Motor neuron (in vitro differentiated cells): ENCODE measurements at places on chromosomes 5 and 9. TPM values are rescaled to one million over a fixed set of nuclear protein-coding genes. Genes with fewer than 3 reads are reported as not detected.

Gene GPR151
- total RNA-seq, result 6.4 and 14.1 TPM in 2 replicates

Gene SPATA31D4
- 0.15 and 0.27 TPM in 2 replicates for total RNA-seq

Gene F2RL1
- total RNA-seq, result 0.18 and 0.66 TPM in 2 replicates

Gene NPR2
- total RNA-seq, result 37.8 and 50.7 TPM in 2 replicates
